ENCODE measurements at places on chromosomes 16 and 17.

GRCh38 chr16:48959204-48959603 lies 322.4 kb downstream of the CBLN1 start:
- no peak for DNase-seq

- no peak for DNase-seq
These were observed 78.8 kb upstream of the RPRML start for GRCh38 chr17:47057830-47058229.

DNA sequence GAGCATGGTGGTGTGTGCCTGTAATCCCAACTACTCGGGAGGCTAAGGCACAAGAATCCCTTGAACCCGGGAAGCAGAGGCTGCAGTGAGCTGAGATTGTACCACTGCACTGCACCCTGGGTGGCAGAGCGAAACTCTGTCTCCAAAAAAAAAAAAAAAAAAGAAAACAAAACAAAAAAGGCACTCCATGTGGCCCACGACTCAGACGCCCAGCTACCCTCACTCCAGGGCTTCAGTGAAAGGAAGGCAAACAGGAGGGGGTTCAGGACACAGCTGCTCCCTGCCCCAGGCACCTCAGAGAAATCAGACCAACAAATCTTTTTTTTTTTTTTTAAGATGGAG lies 91.7 kb downstream of the LITAF start:
- no peak for DNase-seq

DNA sequence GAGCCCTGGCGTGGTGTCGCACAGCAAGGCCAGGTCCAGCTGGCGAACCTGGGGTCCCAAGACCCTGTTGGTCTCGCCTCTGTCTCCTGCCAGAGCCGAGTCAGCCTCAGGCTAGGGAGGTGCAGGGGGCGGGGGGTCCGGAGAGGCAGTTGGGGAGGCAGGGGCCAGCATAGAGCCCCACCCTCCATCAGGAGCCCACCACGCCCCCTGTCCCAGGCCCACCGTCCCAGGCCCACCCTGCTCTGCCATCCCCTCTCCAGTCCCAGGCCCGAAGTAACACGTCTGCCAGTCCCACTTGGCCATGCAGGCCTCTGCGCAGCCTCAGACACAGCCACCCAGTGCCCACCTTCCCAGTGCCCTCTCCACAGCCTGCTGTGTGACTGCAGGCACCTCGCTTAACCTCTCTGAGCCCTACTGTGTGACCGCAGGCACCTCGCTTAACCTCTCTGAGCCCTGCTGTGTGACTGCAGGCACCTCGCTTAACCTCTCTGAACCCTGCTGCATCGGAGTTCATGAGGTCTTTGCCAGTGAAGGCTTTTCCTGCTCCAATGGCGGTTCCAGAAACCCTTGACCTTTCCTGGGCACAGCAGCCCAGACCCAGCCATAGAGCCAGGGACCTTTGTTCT lies 29.3 kb downstream of the ZNF469 start:
- no peak for DNase-seq

- DNase-seq = no peak
These were observed 91.1 kb downstream of the ANKFN1 start for GRCh38 chr17:56244268-56244890.

- no peak for DNase-seq
These were observed 259.2 kb downstream of the SLC39A11 start for GRCh38 chr17:72833128-72833765.

- no peak for DNase-seq
These were observed 91.5 kb upstream of the HAS3 start for GRCh38 chr16:69013991-69014390.

GRCh38 chr16:72836181-72836580 lies 211.7 kb downstream of the ZFHX3 start:
- no peak for DNase-seq

- DNase-seq = no peak
These were observed 139.5 kb downstream of the MSI2 start for GRCh38 chr17:57395721-57396321.

DNA sequence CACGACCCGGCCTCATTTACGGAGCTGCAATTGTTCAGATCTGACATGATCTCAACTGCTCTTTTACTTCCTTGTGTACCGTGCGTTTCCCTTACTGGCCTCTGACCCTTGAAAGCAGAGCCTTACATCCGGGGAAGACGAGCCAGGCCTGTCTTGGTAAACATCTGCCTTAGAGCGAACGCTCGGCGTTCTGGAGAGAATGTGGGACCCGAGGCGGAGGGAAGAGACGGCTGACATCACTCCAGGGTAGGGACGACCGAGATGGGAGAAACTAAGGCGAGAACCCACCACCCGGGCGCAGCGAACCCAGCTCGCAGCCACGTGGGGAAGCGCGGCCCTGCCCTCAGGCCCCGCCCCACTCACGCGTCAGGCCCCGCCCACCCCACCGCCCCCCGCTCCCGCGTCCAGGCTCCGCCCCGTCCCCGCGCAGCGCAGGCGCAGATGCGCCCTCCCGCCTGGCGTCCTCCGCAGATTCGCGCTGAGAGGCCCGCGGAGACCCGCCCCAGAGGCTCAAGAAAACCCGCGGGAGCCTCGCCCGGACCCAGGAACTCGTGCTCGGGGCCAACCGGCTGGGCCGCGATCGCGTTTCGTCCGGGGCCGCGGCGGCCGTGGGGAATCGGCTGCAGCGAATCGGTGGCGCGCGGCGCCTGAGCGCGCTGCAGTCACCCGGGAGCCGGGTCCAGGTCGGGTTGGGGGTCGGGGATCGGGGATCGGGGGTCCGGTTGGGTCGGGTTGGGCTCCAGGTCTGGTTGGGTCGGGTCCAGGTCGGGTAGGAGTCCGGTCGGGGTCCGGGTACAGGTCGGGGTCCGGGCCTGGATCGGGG lies at the start of gene TELO2:
TSS of gene TELO2 (plus strand) at position 438 of the 823 bp plus-strand sequence. CDS start 922 bp downstream, outside the sequence.
- no peak for DNase-seq

DNA sequence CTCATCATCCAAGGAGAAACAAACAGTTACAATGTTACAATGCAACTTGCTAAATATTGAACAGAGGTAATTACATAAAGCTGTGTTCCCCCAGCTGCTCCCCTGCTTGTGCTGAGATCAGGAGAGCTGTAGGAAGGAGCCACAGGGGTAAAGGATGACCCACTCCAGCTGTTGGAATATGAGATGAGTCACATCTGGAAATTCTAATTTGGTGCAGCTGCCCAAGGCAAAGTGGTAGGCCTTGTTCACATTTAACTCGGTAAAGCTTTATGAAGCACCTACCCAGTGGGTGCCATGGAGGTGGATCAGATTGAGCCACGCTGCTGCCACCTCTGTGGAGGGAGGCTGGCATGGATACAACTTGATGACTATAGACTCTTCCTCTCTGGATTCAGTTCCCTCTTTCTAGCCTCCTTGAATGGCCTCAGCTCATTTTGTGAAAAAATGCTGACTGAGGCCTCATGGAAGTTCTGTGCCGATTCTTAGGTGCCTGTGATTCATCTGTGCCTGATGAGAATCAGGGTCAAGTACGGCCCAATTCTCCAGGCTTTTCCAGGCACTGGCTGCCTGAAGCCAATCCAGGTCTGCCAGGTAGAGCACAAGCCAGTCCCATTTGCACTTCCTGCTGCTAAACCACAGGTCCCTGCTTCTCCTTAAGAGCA lies 7.4 kb downstream of the ZNF689 start:
- no peak for DNase-seq

- DNase-seq = no peak
These were observed 23.1 kb downstream of the LAT start for GRCh38 chr16:29007730-29008593.

- no peak for DNase-seq
These were observed 3.7 kb upstream of the MYL4 start for GRCh38 chr17:47205419-47205963.

- DNase-seq = no peak
These were observed 83.3 kb upstream of the C16orf82 start for GRCh38 chr16:26983426-26983825.

DNA sequence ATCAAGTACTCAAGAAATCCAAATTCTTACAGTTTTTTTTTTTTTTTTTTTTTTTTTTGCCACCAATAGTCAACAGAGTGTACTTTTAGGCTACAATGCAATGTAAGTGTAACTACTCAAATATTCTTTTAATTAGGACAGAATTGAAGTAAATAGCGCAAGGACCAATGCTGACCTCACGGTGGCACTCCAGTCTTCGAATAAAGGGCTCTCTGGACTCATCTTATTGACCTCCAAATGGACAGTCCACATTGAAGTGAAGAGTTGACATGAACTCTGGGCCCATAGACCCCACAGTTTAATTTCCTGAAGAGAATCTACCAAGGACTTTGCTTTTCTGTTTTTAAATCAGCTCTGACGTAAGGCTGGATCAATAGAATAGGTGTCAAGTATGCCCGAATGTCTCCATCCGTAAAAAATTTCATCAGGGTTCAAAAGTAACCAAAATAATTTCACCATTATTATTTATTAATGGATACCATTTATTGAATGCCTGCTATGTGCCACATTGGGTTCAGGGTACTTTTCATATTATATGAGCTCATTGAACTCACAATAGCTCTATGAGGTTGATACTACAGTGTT lies 7.3 kb upstream of the DDX52 start:
- no peak for DNase-seq

- no peak for DNase-seq
These were observed 56.3 kb downstream of the CREBBP start for GRCh38 chr16:3824121-3824795.

DNA sequence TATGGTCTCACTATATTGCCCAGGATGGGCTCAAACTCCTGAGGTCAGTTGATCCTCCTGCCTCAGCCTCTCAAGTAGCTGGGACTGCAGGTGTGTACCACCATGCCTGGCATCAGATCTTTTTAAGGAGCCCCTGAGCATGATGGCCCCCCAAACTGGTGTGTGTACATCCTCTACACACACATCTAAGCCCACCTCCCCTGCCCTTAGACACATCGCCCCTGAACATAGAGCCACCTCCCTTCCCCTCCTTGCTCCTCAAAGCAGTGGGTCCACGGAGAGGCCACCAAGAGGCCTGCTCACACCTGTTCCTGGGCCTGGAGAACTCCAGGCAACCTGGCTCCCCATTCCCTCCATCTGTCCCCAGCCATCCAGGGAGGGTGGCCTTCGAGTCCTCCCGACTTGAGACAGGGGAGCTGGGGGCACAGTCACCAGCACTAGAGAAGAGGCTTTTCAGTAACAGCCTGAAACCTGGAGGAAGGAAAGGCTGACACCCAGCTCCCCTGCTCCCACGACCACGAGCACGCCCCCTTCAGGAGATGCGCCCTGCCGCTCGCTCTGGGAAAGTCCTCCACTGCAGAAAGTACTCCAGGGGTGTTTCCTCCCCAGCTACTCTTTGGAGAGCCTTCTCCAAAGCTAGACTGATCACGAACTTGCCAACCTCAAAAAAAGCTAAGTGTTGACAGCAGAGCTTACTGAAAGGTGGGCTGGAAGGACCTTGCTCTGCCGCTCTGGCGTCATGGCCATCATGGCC lies 12.6 kb upstream of the PRR29 start:
- no peak for DNase-seq

DNA sequence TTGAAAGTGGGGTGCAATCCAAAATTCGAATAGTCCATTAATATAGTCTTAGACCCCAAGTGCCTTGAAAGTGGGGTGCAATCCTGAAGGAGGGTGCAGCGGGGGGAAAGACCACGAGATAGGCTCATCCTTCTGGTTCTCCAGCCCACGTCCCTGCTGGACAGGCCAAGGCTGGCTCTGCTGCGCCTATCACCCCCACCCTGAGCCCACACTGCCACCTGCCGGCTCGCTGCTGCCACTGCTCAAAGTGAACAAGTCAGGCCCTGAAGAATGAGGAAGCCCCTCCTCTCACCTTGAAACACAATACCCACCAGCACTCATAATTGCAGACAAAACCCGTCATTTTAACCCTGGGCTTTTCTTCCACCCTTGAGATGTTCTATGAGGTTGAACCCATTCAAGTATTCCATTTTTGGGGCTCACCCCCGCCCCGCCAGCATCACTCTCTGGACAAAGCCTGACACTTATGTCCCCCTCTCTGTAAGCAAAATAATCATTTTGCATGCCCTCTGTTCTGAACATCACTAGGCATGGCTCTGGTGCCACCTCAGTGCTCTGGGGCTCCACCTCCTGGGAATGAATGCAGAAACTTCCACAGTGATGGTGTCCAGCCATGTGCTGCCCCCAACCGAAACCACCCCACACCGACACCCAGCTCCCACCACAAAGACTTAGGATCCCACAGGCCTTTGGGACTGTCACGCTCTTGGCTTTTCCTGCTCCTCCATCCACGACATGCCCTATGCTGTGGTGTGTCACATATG lies 56.8 kb downstream of the BEAN1 start:
- DNase-seq = peak; percentile 27

GRCh38 chr16:65235339-65236177 lies 113.7 kb upstream of the CDH11 start:
- DNase-seq = no peak

DNA sequence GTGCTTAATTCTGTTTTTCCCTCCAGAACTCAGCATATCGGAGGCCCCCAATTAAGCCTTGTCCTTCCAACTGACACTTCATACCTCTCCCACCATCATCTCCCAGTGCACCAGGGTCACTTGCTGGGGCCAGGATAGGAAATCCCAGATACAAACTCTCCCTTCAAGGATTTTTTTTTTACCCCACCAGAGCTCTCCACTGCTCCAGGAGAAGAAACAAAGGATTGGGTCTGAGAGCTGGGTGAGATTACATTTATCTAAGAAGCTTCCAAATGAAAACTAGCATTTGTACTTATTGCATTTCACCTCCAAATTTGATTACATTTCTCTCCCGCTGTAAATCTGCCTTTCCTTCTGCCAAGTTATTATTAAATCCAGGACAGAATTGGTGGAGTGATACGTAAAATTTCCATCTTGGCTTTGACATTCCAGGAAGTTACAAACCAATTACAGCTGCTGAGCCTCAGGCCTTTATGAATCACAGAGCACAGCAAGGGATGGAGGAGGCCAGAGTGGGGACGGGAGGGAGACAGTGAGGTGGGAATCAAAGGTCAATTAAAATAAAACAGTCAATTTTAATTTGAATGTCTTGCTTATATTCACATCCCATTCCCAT lies 123.5 kb downstream of the USP31 start:
- DNase-seq = no peak

GRCh38 chr17:67260170-67260987 lies 15.4 kb upstream of the HELZ start:
- no peak for DNase-seq

DNA sequence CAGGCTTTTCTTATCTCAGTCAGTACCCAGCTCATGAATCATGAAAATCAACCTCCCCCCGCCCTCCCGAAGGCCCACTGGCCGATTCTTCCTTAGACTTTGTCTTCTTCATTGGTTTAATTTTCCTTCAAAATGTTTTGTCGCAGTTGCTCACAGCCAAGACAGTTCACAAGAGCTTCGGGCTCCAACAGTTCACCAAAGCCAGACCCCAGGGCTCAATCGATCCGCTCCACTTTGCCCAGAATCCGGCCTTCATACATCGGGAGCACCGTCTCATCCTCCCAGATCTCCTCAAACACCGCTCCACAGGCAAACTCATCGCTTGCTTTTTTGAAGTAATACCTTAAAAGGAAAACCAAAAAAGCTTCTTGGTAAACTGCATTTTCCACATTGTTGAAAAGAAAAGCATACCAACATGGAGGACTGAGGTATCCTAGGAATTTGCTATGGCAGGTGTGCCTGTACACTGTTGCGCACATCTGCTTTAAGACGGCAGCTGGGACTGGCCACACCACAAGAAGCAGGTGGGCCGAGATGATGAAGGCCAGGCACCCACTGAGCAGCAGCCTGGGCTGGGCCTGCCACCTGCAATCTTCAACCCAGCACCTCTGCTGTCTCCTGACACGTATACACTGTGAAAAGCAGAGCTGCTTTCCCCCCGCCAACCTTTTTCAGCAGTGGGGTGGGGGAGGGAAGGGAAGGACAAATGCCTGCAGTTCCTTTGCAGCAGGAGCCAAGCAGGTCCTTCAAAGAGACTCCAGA lies 31.5 kb downstream of the AXIN2 start:
- DNase-seq = no peak

- DNase-seq = no peak
These were observed 372.7 kb upstream of the TOM1L1 start for GRCh38 chr17:54527941-54528340.

All from NCI-H524 treated with DMSO at 0.1 percent for 48 hours (cell line).